PC-3 (cell line): ENCODE measurements at places on chromosomes 11 and 22.

DNA sequence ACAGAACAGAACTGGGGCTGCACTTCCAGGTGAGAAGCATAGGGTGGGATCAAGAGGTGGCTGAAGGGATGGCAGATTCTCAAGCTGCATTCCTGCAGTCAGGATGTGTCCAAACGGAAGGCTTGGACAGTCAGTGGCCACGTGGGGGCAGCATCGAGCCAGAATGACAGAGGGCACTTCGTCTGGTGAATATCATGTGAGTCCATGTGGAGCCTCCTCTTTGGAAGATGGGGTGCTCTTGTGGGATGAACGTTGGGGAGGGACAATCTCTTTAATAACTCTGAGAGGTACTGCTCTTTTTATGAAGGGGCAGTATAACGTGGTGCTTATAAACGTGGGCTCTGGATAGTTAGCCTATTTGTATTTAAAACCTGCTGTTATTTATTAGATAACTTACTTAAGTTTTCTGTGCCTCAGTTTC is 154.9 kb upstream of the NAV2 start:
- peak; percentile 86 for DNase-seq

DNA sequence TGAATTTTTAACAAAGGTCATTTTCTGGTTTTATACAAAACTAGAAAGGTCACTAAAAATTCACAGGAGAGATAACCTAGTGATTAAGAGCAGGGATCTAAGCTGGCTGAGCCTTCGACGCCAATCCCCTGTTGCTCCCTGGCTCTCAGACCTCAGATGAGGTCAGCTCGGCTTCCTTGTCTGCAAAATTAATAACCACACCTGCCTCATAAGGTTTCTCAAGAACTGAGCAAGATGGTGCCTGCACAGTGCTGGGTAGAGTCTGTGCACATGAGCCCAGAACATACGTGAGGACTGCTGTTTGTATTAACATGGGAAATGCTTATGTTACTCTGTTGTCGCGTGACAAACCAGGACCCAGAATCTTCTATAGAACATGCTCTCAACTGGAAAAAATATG is 24.4 kb upstream of the CD5 start:
- DNase-seq, result no peak

GRCh38 chr11:94469416-94469815 is 24.2 kb downstream of the MRE11 start:
- peak; percentile 15 for DNase-seq

GRCh38 chr11:1087279-1087960 is 12.7 kb downstream of the MUC2 start:
- no peak for DNase-seq

DNA sequence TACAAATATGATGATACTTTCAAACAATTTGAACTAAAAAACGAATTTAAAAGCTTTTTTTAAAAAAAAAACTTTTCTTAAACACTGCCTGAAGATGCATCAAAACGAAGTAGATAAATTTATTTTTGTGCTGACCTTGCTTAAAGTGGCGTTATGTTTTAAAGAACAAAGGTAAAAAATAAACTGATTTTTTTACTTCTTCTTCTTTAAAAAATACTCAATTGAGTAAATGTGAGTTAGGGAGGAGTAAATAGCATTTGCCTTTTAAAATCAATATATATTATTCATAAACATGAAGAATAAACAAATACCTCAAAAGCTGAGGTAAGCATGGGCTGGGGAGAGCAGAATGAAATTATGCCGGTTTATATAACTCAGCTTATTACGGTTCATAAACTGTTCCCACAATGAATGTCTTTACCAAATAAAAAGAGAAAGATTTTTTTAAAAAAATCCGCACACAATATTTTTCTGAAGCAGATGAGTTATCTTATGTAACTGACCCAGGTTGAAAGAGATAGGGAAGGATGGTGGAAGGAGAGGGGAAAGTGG is 9.0 kb downstream of the PAX6 start:
- DNase-seq, result no peak

DNA sequence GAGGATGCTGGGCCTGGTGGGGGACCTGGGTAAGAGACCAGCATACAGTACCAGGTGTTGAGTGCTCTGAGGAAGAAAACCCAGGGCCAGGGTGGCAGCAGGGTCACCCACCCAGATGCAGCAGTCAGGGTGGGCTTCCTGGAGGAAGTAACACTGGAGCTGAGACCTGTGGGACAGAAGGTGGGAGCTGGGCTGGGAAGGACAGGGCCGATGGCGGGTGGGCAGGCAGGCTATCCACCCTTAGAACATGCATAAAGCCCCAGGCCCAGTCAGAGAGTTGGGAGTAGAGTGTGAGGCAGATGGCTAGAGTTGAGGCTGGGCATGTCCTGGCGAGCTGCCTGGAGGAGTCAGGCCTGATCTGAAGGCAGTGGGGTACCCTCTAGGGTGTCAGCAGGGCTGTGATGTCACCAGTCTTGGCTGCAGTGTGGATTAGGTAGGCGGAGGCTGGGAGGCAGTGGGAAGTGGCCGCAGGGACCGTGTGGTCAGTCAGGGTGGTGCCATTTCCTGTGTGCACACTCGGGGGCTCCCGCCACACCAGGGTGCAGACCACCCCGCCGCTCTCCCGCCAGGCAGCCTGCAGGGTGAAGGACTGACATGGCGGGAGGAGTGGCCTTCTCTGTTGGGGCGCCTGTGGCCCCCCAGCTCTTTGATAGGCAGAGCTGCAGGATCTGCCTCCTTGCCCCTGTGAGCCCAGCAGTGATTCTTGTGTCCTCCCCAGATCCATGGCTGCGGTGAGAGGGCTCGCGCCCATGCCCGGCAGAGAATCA is 35.3 kb downstream of the IGHMBP2 start:
- no peak for DNase-seq

DNA sequence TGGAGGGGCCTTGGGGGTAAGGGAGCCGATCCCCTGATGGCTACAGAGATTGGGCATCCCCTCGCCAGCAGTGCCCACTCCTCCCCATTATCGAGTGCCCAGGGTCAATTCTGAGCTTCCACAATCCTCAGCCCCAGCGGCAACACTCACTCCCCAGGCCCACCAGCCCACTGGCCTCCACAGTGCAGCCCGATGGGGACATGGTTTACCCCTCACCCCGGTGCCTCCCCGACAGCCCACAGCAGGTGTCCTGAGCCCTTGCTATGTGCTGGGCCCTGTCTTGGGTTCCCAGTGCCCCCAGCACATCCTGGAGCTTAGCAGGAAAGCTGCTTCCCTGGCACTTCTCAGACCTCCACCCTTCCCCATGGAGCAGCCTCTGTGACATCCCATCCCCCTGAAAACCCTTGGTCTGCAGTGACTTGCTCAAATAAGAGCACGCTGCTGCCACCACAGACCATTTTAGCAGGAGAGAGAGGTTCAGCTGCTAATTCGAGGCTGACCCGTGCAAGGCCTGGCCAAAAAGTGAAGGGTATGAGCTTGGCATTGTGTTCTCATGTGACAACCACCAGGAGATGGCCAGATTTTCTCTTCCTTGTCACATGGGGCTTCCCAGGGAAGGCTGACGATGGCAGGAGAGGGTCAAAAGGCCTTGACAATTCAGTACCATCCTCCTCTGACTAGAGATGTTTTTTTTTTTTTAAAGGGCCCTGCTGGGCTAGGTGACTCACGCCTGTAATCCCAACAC is 23.6 kb downstream of the KCNJ4 start:
- DNase-seq, result no peak

GRCh38 chr11:111957663-111958444 is 20.7 kb downstream of the DIXDC1 start:
- no peak for DNase-seq

DNA sequence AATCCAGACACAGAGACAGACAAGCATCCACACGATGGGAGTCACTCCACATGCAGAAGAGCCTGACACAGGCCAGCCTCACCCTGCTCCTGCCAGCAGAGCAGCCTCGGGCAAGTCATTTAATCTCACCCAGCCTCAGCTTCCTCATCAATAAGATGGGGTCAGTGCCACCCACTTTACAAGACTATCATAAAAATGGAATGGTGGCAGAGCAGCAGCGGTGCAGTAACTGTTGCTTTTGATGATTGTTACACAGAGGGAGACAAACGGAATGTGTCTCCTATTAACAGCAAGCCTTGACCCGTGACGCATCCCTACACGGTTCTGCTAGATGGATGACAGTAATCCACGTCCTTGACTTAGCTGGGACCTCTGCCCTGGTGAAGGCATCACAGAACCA is 26.0 kb upstream of the ARFGAP3 start:
- no peak for DNase-seq

GRCh38 chr11:132540581-132540980 is 991.7 kb downstream of the OPCML start:
- no peak for DNase-seq

- peak; percentile 15 for DNase-seq
Measured at GRCh38 chr22:30573594-30574094, 821 bp downstream of the GAL3ST1 start.

GRCh38 chr11:67287355-67288197 is 1.5 kb upstream of the ANKRD13D start:
- DNase-seq, result no peak
